ENCODE measurements at places on chromosomes 16 and 17.

- DNase-seq, result peak; percentile 73
Measured at GRCh38 chr17:38358586-38359513, 7.2 kb downstream of the SOCS7 start.

GRCh38 chr17:4919511-4920047 lies 12.5 kb upstream of the GP1BA start:
- DNase-seq, result no peak

GRCh38 chr17:55734128-55734781 lies 11.6 kb upstream of the TMEM100 start:
- DNase-seq, result peak; percentile 53

GRCh38 chr16:53612003-53612402 lies 91.7 kb downstream of the RPGRIP1L start:
- DNase-seq, result no peak

GRCh38 chr17:66782851-66783250 lies 52.1 kb upstream of the CACNG5 start:
- DNase-seq, result no peak

DNA sequence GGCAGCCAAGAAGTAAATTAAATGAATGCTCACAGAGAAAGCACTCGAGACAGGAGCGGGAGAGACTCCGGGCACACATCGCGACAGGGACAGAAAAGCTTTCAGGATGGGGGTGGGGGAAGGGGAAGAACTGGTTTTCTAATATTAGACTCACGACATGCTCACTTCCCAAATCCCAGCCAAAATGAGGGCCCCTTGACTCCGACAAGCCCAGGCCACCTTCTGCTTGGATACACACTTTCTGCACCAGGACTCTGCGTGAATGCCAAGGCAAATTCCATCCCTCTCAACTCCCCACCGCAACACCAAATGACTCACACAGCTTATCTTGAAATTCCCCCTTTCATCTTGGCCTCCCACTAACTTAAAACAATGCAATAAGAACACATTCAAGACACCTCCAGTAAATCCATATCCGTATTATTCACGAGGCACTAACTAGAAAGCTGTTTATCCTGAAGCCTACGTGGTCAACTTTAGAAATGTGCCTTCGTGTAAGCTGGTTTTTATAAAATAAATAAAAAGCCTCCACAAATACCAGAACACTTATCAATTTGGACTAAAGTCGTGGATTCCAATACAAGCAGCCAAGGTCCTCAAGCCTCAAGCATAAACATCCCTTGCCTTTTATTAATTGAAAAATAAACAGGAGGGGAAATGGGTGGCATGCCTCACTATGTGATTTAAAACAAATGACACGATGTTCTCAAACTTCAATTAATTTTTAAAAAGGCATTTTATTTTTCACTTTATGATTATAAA lies 46.1 kb downstream of the NXN start:
- DNase-seq, result no peak

- no peak for DNase-seq
Measured at GRCh38 chr17:79650283-79650682, 39.4 kb upstream of the RBFOX3 start.

DNA sequence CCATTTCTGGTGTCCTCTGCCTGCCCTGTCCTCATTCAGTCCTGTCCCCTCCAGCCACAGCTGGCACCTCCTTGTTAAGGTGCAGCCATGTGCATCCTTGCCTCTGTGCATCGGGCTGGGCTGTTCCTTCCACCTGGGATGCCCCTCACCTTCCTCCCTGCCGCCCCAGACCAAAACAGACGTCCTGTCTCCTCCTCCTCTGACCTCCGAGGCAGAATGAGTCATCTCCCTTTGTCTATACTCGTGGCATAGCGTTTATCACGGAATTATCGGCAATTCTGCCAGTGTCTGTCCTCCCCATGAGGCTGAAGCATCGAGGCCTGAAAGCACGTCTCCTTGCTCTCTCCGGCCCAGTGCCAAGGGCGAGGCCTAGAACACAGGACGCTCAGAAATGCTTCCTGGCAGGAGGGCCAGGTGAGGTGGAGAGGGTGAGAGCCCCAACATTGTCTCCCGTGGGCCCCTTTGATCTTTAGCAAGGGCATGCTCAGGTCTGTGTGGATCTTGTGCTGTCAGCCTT lies 4.6 kb downstream of the RAI1 start:
- no peak for DNase-seq

GRCh38 chr17:48373130-48373830 lies 56.7 kb downstream of the SKAP1 start:
- no peak for DNase-seq

DNA sequence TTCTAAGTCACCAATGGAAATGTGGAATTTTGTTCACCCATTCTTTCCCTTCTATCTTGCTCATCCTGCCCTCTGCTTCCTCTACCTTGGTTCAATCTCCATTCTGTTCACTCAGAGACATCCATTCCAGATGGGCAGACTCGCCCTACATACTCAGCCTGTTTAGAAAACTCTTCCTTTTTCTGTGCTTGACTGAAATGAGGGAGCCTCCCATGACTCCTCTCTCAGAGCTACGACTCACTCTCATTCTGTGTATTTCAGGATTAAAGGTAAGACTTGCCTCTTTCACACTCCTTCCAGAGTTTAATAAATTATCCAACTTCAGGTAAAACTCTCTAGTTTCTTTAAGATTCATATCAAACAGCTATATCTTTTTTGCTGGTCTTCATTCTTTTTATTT lies 182.8 kb downstream of the HS3ST3A1 start:
- DNase-seq, result no peak

DNA sequence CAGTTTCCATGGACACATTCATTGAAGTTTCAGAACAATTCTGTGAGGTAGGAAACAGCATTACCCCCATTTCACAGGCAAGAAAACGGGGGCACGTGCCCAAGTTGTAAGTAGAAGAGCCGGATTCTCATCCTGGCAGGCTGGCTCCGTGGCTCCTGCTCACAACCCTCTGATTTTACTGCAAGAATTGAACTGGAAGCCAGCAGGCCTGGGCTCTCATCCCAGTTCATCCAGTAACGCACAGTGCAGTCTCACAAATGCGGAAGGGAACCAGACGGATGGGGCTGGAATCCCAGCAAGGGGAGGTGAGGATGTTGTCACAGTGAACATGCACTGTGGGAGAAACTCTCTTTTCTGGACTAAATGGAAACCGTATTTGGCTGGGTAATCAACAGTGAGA lies 40.7 kb upstream of the DOC2B start:
- DNase-seq, result no peak

DNA sequence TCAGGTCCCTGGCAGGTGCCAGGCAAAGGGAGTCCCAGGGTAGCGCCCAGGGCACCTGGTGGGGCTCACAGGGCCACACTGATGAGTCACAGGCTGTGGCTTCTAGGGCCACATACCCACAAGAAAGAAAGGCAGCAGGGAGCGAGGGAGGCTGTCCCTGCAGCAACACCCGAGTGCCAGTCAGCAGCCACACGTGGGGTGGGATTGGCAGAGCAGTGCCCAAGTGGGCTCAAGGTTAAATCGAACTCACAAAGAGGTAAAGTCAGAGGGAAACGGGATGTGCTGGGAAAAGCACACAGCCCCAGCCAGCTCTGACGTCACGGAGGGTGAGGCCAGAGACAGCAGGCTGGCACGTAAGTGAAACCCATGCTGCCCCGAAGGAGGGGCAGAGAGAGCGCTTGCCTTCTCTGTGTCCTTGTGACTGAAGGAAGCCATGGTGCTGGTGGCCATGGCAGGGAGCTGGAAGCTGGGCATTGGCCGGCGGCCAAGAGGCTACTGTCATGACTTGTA lies 33.8 kb downstream of the FA2H start:
- no peak for DNase-seq

- DNase-seq, result no peak
Measured at GRCh38 chr16:85018529-85019236, 7.3 kb upstream of the ZDHHC7 start.

- DNase-seq, result no peak
Measured at GRCh38 chr16:54090602-54091001, 196.0 kb downstream of the IRX3 start.

- no peak for DNase-seq
Measured at GRCh38 chr17:74094651-74095050, 108.8 kb upstream of the RPL38 start.

DNA sequence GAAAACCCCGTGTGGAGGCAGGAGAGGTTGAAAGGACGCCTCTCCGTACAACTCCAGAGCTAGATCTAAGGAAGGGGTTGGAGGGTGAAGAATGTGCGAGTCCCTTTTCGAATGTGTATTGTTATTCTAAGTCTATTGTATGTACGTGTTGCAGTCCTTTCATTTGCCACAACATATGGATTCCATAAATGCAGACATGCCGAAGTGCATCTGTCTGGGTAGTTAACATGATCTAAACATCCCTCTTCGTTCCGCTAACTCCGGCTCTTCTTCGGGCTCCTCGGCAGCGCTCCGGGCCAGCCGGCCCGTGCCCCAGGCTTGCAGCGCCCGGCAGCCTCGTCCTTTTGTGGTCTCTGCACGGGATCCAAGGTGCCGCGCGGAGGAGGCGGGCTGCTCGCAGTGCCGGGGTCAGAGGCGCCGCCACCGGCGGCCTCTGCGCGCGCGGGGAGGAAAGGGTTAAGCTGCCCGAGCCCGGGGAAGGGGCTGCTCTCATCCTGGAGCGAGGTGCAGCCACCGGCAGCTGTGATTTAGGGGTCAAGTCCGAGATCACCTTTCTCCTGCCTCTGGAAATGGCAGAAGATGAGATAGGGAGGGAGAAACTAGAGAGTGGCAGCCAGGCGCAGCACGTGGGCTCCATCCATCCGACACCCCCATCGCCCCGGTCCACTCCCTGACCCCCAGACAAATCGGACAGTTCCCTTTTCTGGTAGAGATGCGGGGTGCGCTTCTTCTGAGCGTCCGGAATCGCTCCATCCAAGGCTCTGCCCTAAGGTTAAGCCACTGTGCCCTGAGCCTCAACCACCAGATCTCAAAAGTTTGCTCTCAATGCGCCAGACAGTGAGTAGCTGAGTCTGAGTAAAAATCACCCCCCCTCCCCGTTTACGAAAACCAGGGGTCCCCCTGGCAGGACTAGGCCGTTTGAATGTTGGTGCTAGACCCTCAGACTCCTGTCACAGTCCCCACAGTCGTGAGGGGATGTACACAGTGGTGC lies 15.1 kb upstream of the ZFHX3 start:
- no peak for DNase-seq

- no peak for DNase-seq
Measured at GRCh38 chr17:29089601-29090044, 46.7 kb downstream of the PIPOX start.

GRCh38 chr17:3007651-3008121 lies 55.7 kb downstream of the OR1D5 start:
- DNase-seq, result no peak

- DNase-seq, result no peak
Measured at GRCh38 chr17:31907342-31907962, 5.9 kb upstream of the UTP6 start.

GRCh38 chr16:72857834-72858664 lies 189.9 kb downstream of the ZFHX3 start:
- DNase-seq, result no peak

- DNase-seq, result no peak
Measured at GRCh38 chr17:49000943-49001342, 3.8 kb downstream of the IGF2BP1 start.

DNA sequence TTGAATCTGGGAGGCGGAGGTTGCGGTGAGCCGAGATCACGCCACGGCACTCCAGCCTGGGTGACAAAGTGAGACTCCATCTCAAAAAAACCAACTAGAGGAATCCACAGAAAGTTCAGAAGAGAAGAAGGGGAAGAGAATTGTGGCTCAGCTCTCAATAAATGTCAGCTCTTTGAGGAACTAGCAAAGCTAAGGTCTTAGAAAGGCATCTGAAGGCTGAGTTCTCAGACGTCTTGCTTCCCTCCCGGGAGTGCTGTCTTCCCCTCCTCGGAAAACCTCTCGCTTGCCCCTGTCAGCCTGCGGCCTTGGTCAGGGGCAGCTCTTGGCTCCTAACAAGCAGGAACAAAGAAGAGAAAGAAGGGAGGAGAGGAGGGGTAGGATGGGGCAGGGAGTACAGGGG lies 5.3 kb downstream of the SHPK start:
- no peak for DNase-seq

DNA sequence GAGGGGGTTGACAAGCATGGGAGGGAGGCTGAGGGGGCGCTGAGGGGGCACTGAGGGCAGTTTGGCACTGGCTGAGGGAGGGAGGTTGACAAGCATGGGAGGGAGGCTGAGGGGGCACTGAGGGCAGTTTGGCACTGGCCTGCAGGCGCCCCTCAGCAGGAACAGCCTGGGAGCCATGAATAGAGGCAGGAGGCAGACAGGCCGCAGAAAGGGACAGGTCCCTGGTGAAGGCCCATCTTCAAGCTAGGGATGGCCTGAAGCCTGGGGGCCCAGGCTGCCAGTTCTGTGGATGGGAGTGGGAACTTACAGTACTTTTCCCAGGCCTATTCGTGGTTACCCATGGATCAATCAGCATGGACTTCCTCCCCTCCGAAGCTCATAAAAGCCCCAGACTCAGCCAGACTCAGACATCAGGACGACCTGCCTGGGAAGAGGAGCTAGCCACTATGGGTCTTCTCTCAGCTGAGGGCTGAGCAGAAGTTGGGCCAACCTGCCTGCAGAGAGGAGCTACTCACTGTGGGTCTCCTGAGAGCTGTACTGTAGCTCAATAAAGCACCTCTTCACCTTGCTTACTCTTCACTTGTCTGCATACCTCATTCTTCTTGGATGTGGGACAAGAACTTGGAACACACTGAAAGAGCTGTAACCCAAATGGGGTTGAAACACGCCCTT lies 72.8 kb upstream of the BRD7 start:
- DNase-seq, result no peak

- peak; percentile 18 for DNase-seq
Measured at GRCh38 chr16:73956587-73957494, 339.8 kb upstream of the PSMD7 start.

- DNase-seq, result no peak
Measured at GRCh38 chr16:14024283-14024682, 46.8 kb upstream of the MRTFB start.

DNA sequence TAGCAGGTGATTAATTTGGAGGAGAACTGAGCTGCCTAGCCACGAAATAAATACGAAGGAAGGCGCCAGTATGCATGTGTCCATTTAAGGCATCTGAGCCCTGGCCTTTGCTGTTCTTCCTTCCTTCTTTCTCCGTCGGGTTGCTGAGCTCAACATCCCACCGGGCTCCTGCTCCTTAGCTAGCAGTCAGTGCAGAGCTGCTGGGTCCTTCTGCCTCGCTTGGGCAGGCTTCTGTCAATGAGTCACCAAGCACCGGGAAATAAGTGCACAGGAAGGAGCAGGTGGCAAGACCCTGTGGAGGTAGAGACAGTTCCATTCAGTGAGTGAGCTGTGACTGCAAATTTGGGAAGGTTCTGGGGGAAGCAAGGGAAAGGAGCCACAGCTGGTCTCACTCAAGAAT lies 120.7 kb downstream of the CCDC182 start:
- DNase-seq, result no peak

- no peak for DNase-seq
Measured at GRCh38 chr17:40032322-40033320, 17.4 kb downstream of the CSF3 start.

All from DMS 273 treated with DMSO at 0.1 percent for 48 hours (cell line).